ENCODE measurements at places on chromosomes 12 and 14.

DNA sequence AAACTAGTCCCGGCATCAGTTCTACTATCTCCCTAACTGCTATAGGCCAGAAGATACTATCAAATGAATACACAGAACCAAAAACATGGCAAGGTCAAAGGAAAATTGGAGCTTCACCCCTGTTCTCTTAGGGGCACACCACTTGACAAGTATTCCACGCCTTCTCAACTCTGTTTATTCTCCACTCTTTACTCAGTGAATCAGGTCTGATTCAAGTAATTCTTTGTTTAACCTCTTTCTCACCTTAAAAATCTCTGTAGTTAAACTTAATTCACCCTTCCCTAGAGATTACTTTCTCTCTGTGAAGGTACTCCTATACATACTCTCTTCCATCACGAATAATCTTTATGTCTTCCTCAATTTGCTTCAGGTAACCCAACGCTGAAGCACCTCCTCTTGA, 248.9 kb downstream of the MED13L start:
- no peak for DNase-seq

- peak; percentile 76 for DNase-seq
Measured at GRCh38 chr12:34218193-34219045, 196.1 kb downstream of the ALG10 start.

DNA sequence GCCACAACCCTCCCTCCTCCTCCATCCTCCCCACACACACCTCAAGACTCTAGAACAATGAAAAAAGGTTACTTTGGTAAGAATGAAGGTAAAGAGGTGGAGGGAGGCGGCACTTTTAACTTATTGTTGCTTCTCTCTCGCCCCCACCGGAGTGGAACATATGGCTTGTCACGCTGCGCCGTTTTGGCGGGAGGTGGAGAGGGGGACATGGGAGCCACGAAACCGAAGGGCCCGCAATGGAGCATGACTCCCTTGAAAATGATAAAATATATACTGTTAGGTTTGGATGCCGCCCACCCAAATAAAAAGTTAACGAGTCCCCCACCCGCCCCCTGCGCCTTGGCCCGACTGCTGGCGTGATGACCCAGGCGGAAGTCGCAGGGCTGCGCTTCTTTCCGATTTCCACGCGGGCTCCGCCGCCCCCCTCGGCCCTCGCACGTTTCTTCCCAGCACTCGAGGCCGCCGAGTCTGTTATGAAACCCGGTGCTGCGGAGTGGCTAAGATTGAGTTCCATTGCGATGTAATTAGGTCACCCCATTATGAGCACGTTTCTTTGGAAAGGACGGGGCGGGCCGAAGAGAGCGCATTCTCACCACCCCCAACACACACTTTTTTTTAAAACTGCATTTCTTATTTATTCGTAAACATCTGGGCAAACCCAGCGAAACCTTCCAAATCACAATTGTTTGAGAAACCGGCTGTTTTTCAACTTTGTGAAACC, 1.4 kb upstream of the ZFP36L1 start:
- peak; percentile 39 for DNase-seq

GRCh38 chr14:105864116-105864515, 337.7 kb downstream of the TMEM121 start:
- no peak for DNase-seq

GRCh38 chr14:84750284-84750683, 779.7 kb upstream of the FLRT2 start:
- DNase-seq, result no peak

- peak; percentile 71 for DNase-seq
Measured at GRCh38 chr12:2613326-2614073, 181.3 kb upstream of the FKBP4 start.

DNA sequence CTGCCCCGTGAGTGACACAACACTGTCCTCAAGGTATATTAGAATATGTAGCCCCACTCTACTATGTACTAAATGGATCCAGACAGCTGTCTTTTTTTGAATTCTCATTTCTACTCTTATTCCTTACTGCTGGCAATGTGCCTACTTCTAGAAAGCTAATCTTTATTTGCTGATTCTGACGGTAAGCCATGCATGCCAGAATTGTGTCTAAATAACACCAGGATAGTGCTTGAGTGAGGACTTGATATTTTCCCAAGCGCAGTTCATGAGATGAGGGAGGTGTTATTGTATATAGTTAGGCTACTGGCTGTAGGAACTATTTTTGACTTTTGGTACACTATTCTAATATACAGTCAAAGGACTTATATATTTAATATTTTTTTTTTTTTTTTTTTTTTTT, 316.2 kb upstream of the NAV3 start:
- no peak for DNase-seq

DNA sequence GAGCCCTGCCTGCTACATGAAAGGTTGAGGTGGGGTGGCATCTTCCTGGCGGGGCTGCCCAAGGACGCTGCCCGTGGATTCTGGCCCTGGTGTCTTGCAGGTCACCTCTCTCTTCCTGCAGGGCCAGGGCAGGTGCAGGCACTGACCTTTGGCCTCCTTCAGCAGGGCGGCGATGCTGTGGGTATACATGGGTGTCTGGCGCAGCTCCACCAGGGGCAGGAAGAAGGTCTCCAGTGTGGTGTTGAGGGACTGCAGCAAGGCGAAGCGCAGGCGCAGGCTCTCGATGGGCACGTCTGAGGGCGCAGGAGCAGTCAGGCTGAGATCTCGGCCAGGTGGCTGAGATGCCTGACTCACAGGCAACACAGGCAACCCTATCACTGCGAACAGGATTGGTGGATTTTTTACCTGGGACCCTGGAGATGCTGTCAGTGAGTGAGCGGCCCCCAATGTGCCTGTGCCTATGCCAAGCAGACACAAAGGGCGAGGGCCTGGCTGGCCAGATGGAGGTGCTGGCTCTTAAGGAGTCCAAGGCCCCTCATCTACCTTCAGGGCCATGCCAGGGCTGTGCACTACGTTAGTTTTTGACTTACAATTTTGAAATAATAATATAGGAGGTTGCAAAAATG, 45.7 kb downstream of the TRAFD1 start:
- DNase-seq, result no peak
